H4 (cell line): ENCODE measurements at places on chromosomes 12 and 14. TPM values are rescaled to one million over a fixed set of nuclear protein-coding genes. Genes with fewer than 3 reads are reported as not detected.

GRCh38 chr12:65529106-65529505 lies 250.6 kb downstream of the MSRB3 start:
- no peak for DNase-seq

SLC10A1 gene
- not detected in 2 replicates for total RNA-seq

- DNase-seq = no peak
Measured at GRCh38 chr12:63814146-63814772, 30.2 kb upstream of the SRGAP1 start.

KRT5 gene
- not detected in 2 replicates for total RNA-seq
